ENCODE measurements at places on chromosomes 1 and 21.
A peak's percentile ranks its signal among the peaks of the same experiment; 100 is the strongest.

DNA sequence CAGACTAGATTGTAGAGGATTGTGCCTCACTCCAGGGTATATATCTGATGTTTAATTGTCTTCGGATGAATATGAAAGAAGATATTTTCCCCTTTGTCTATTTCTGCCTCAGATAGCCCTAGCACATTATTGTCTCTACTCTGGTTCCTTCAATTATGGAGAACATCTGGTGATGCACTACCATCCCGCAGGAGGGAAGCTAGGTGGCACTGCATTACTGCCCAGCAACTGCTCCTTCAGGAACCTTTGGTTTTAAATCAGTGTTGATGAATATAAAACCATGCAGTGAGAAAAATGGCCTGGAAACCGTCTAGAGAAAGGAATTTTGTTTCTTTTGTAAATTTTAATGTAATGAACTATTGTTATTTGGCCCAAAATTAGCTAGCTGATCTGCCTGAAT lies 68.5 kb downstream of the GPR88 start:
- peak; percentile 46 for DNase-seq

DNA sequence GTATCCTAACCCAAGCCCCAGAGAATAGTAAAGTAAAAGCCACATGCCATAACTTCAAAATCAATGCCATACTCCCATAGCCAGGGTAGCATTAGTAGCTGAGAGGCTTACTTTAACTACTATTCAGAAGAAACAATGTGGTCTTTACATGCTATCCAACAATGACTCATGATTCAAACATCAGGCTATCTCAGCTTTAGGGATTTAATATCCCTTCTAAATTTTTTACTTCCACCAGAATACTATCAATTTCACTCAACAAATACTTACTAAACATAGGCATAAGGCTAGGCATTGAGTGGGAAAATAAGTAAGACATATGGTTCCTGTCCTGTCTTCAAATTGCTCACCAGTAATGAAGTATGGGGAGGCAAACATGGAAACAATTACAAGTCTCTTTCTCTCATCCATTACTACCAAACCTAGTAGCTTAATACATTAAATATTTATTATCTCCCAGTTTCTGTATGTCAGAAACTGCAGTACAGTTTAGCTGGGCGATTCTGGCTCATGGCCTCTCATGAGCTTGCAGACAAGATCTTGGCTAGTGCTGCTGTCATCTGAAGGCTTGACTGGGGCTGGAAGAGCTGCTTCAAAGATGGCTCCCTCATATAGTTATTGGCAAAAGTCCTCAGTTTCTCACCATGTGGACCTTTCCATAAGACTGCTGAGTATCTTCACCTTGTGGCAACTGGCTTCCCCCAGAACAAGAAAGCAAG lies 30.7 kb downstream of the EVI5 start:
- no peak for DNase-seq

- peak; percentile 18 for DNase-seq
Measured at GRCh38 chr1:52102336-52103013, 39.4 kb upstream of the ZFYVE9 start.

GRCh38 chr1:108881369-108881768 lies 4.6 kb downstream of the GPSM2 start:
- no peak for DNase-seq

DNA sequence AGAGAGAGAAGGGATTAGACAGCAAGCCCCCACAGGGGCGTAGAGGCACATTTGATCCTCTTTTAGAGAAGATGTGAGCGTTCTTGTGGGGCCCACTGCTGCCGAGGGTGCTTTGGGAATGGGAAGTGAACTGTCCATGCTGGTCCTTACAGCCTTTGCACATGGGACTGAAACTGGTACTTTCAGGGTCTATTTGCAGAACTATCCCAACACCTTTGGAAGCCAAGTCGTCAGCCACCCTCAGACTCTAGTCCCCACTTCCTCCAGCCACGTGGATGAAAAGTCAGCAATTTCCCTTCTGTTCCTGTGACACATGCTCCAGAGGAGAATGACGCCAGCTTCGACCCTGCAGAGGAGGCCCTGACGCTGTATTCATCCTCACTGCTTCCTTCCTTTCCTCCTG lies 2.6 kb upstream of the RAB7B start:
- DNase-seq, result no peak

DNA sequence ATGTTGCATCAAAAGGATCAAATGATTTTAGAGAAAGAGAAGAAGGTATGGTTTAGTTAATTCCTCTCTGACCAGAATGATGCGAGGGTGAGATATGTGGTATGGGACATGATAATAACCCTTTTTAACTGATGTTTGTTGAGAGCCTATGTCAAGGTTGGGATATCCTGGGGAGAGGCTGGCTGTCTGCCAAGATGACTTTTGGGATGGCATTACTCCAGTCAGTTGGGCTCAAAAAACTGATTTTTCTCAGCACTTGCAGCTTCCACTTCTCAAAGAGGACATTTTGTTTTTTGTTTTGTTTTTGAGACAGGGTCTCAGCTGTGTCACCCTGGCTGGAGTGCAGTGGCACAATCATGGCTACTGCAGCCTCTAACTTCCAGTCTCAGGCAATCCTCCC lies 17.7 kb upstream of the STX12 start:
- DNase-seq, result no peak

DNA sequence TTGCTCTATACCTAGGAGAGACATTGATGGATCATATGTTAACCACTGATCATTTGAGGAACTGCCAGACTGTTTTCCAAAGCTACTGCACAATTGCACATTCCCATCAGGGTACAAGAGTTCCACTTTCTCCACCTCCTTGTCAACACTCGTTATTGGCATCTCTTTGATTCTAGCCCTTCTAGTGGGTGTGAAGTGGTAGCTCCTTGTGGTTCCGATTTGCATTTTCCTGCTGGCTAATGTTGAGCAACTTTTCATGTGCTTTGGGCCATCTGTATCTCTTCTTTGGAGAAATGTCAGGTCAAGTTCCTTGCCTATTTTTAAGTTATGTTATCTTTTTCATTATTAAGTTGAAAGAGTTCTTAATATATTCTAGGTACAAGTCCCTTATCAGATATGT lies 90.1 kb downstream of the DMRTB1 start:
- DNase-seq, result no peak

- no peak for DNase-seq
Measured at GRCh38 chr1:29639156-29639736, 402.9 kb downstream of the PTPRU start.

- no peak for DNase-seq
Measured at GRCh38 chr1:169078163-169078883, 28.2 kb upstream of the ATP1B1 start.

GRCh38 chr1:11337580-11338073 lies 64.6 kb downstream of the UBIAD1 start:
- DNase-seq, result peak; percentile 81

- DNase-seq, result no peak
Measured at GRCh38 chr1:51750218-51750617, 128.3 kb downstream of the NRDC start.

- DNase-seq, result no peak
Measured at GRCh38 chr1:28256197-28256827, 3.0 kb upstream of the SESN2 start.

DNA sequence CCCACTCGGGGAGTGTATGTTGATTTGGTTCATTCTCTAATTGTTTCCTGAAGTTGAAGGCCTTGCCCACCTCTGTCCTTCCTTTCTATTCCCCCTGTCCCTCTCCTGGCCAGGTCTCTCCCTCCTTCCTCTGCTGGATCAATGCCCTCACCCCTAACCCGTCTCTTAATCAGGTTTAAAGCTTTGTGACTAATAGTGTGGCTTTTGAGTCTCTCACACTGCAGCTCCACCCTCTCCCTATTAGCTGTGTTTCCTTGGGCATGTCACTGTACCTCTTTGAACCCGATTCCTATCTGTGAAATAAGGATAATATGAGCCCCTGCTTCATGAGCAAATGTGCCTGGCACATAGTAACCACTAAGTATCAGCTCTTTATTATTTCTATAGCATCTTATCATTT lies 20.5 kb downstream of the AHDC1 start:
- no peak for DNase-seq

DNA sequence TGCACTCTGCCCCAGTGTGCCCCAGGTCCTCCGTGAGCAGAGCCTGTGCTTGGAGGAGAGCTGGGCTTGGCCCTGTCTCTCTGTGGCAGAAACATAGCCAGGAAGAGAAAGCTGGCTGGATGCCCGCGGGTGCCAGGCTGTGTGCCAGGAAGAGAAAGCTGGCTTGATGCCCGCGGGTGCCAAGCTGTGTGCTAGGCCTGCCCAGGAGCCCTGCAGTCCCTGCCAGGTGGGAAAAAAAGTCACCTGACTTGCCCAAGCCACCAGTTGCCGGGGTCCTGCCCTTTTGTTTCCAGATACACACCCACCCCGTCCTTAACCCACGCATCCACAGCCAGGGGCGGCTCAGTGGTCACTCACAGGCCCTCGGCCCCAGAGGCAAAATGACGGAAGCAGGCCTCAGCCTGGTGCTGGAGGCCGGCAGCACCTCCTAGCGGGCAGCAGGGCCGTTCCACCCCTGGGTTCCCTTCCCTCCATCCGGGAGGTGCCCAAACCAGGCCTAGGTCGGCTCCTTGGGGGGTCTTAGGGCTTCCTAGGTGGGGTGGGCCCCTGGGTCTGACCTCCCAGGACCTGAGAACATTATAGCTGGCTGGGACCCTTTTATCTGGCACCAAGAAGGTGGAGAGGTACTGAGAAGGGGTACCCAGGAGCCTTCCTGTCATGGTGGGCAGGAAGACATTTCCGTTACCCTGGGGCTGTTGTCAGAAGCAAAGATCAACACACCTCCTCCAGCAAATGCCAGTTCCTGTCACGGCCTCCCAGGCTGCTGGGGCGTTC lies 9.1 kb downstream of the ITGB2 start:
- DNase-seq, result peak; percentile 70

DNA sequence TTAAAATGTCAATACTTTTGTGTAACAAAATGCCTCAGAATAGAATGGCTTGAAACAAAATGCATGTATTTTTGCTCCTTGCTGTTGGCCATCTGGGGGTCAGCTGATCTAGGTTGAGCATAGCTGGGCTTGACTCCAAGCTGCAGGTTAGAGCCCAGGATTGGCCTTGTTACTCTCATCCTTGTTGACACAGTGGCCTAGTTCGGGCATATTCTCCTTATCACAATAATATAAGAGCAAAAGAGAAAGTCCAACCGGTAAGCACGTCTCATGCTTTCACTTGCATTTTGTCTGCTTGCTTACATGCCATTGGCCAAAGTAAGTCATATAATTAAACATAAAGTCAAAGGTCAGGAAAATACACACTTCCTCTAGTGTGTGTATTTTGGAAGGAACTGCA lies 456.2 kb downstream of the KCNT2 start:
- DNase-seq, result no peak

DNA sequence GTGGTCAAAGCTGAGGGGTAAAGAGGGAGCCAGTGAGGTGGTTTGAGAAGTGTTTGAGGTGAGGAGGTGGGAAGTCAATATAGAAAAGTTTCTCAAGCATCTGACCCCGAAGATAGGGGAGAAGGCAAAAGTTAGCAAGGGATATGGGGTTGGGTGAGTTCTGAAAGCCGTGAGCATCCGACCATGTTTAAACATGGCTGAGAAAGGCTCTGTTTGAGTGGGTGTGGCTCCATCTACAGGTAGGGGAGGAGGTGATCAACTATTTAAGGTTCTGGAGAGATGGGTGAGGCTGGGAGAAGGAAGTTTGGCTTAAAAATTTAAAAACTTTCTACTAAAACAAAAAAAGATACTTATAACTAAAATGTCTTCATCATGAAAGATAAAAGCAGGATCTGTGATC lies 273.8 kb downstream of the KCNJ6 start:
- peak; percentile 66 for DNase-seq

GRCh38 chr1:40783001-40783905 lies at the start of gene KCNQ4:
Gene KCNQ4, plus strand, starts transcription at chr1:40783787. Its CDS starts 307 bp downstream, at chr1:40784094.
- DNase-seq, result peak; percentile 43

- no peak for DNase-seq
Measured at GRCh38 chr1:205719762-205720161, 30.2 kb downstream of the NUCKS1 start.

- DNase-seq, result no peak
Measured at GRCh38 chr1:149993764-149994163, 16.8 kb downstream of the OTUD7B start.

GRCh38 chr1:183466781-183467180 lies 5.5 kb upstream of the SMG7 start:
- DNase-seq, result no peak

DNA sequence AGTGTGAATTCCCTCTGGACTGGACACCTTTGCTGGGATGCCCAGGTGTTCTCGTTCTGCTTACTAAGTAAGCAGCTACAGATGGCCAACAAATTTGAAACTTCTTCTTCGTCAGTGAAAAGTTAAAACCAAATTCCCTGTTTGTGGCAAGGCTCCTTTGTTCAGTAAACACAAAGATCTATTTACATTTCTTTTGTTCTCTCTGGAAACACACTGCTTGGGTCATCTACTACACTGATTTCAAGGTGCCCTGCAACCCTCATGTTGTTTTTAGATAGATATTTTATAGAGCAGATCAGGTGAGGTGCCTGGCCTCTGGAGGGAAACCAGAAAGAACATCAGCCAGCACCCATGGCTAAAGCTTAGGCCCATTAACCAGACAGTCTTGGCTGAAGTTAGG lies 157.2 kb upstream of the UBE2U start:
- DNase-seq, result no peak

DNA sequence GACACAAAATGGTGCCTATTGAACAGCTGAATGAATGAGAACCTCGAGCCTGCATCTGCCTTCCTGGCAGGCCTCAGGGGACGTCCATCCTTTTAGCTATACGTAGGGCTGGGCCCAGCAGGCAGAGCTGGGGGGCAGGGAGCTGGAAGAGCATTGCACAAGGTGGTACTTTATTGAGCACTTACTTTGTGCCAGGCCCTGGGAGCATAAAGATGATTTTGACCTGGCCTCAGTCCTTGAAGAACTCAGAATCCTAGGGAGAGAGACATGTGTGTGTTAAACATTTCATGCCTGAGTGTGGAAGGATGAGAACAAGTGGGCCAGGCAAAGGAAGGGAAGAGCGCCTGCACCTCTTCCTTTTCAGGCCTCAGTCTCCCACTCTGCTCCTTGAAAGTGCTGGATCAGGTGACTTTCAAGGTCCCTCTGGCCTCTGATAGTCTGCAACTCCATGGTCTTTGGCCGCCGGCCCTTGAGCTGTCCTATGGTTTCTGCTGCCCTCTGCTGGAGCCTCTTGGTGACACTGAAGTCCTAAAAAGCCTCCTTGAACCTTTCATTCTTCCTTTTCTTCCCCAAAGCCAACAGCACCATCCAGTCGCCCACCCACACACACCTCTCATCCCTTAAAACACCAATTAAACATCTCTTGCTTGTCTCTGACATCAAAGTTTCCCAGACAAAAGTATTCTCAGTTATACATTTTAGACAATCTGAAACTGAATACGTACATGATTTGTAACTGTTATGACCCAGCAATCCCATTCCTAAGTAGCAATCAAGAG lies 3.5 kb upstream of the PEAR1 start:
- DNase-seq, result peak; percentile 78

GRCh38 chr1:94755675-94756074 lies 64.5 kb upstream of the SLC44A3 start:
- DNase-seq, result no peak

All from activated naive CD4-positive, alpha-beta T cell treated with anti-CD3 and anti-CD28 coated beads for 36 hours (primary cell).